ENCODE measurements at places on chromosomes 1 and 21. TPM values are rescaled to one million over a fixed set of nuclear protein-coding genes. Genes with fewer than 3 reads are reported as not detected.

Gene FCRL6
- 2.4 TPM for total RNA-seq

Gene CASQ1
- total RNA-seq: 2.6 TPM

Gene AIM2
- total RNA-seq: 170 TPM

Gene IGSF3
- 47.7 TPM for total RNA-seq

Gene TRPM2
- 3.9 TPM for total RNA-seq

Gene ZMYND12
- total RNA-seq: 0.54 TPM

Gene LEFTY2
- total RNA-seq: not detected

- H3K36me3 ChIP-seq: no peaks in the 10 kb centered on the region
- DNase-seq: no peak
- no peaks in the 10 kb centered on the region for H3K4me1 ChIP-seq
- no peak overlapping the region for H3K27ac ChIP-seq
These were observed 201.1 kb upstream of the POGK start for GRCh38 chr1:166638137-166638536.

- no peaks in the 10 kb centered on the region for H3K27me3 ChIP-seq
- DNase-seq: no peak
- H3K36me3 ChIP-seq: no peaks in the 10 kb centered on the region
- no peak within 1 kb of the TSS for H3K4me3 ChIP-seq
- no peak within 1 kb of the TSS for H3K27ac ChIP-seq
These were observed at the start of gene GPR37L1 for GRCh38 chr1:202122639-202123335. TSS of gene GPR37L1 (plus strand) at chr1:202122917. CDS start at chr1:202122964, 47 bp downstream.

- DNase-seq: no peak
- no peaks in the 10 kb centered on the region for H3K36me3 ChIP-seq
- H3K4me3 ChIP-seq: no peak overlapping the region
- H3K27ac ChIP-seq: peak overlapping the region; percentile 25
- peaks cover 23% of the 10 kb centered on the region for H3K4me1 ChIP-seq
These were observed 3.7 kb downstream of the RORC start for GRCh38 chr1:151827853-151828252.

DNA sequence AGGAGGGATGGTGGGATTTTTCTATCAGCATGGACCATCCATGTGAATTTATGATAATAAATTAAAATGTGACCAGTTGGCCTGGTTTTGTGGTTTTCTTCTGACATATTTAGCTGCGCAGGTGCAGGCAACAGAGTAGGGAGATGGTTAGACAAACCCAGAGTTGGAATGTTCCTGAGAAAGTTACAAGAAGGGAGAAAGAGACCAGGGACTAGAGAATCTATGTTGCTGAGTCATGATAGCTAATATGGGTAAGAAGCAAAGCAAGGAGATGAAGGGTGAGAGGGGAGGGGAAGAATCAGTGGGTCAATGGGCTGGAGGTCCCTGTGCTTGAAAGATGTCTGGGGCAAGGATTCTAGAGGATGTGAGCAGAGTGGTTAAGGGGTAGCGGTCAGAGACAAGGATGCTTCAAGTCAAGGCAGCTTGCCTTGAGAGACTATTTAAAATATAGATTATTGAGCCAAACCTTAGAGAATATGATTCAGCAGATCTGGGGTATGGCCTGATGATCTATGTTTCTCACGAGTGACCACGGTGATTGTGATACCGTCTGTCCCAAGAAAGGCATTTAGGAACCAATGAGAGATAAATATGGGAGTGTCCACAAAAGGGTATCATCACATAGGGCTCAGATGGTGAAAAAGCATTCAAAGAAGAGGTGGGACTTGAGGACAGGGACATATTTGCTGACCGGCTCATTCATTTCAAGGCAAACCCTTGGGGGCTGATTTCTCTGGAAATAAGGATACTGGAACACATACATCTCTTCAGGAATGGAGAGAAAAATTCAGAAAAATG lies 219.7 kb upstream of the PLD5 start:
- H3K36me3 ChIP-seq: no peaks in the 10 kb centered on the region
- no peak for DNase-seq
- H3K27me3 ChIP-seq: no peaks in the 10 kb centered on the region
- no peaks in the 10 kb centered on the region for H3K4me1 ChIP-seq
- no peak overlapping the region for H3K27ac ChIP-seq
- no peak overlapping the region for H3K4me3 ChIP-seq

- no peak overlapping the region for H3K4me3 ChIP-seq
- no peaks in the 10 kb centered on the region for H3K36me3 ChIP-seq
- H3K27ac ChIP-seq: no peak overlapping the region
- H3K27me3 ChIP-seq: no peaks in the 10 kb centered on the region
- DNase-seq: no peak
- no peaks in the 10 kb centered on the region for H3K4me1 ChIP-seq
These were observed 449.1 kb upstream of the KAZN start for GRCh38 chr1:14149431-14149830.

GRCh38 chr1:221715321-221716169 lies 26.3 kb downstream of the DUSP10 start:
- no peaks in the 10 kb centered on the region for H3K36me3 ChIP-seq
- H3K27ac ChIP-seq: peak overlapping the region; percentile 21
- no peak for DNase-seq
- no peak overlapping the region for H3K4me3 ChIP-seq

DNA sequence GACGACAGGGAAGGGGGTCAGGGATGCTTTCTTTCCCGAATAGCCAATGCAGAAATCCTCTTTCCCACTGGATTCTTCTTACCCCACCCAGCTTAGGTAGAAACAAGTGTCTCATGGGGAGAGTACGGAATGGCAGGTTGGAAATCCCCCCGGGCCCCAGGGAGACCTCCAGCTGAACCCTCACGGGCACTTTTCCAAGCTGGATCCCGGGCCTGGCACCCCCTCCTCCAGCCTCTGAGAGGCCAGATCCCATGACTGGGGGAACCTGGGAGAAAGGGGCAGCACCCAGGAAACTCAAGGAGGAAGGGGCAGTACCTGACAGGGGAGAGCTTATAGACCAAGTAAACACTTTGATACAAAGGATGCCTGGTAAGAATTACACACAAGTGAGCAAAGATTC lies 1.3 kb downstream of the PKP1 start:
- no peak overlapping the region for H3K27ac ChIP-seq
- H3K36me3 ChIP-seq: no peaks in the 10 kb centered on the region
- no peak overlapping the region for H3K4me3 ChIP-seq
- no peaks in the 10 kb centered on the region for H3K27me3 ChIP-seq

GRCh38 chr1:185674201-185674600 lies 60.0 kb upstream of the HMCN1 start:
- H3K4me3 ChIP-seq: no peak overlapping the region
- no peaks in the 10 kb centered on the region for H3K36me3 ChIP-seq
- H3K27ac ChIP-seq: no peak overlapping the region
- H3K4me1 ChIP-seq: no peaks in the 10 kb centered on the region
- DNase-seq: no peak

DNA sequence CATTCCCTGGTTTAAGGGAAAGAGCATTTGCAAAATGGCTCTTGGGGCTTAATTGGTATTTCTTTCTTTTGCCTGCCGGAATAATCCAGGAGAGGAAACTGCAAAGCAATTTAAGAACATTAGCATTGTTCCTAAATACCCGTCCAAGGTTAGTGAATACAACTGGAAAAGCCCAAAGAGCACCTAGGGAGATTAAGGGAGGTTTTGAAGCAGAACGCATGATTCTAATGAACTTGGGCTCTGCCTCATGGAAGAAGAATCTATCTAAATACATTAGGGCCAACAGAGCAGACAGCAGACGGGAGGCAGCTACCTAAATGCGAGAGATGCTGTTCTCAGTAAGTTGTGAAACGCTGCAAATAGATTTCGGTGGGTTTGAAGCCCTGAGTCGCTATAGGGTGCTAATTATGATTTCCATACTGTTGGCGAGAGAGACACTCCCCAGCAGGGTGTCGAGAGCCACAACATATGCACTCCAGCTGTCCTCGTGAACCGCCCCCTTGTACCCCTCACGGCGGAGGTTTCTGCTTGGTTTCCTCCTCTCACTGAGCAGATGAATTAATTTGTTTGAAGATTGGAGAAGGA lies 326.7 kb upstream of the CAMK1G start:
- H3K4me3 ChIP-seq: no peak overlapping the region
- H3K36me3 ChIP-seq: no peaks in the 10 kb centered on the region
- H3K4me1 ChIP-seq: no peaks in the 10 kb centered on the region
- DNase-seq: no peak
- no peak overlapping the region for H3K27ac ChIP-seq

- no peak overlapping the region for H3K27ac ChIP-seq
- no peaks in the 10 kb centered on the region for H3K27me3 ChIP-seq
- no peaks in the 10 kb centered on the region for H3K36me3 ChIP-seq
- no peak overlapping the region for H3K4me3 ChIP-seq
- no peak for DNase-seq
These were observed 17.4 kb upstream of the LCE3A start for GRCh38 chr1:152640351-152640750.

GRCh38 chr1:43994794-43995790 lies 3.7 kb downstream of the CCDC24 start:
- no peaks in the 10 kb centered on the region for H3K36me3 ChIP-seq
- no peaks in the 10 kb centered on the region for H3K27me3 ChIP-seq
- no peak overlapping the region for H3K27ac ChIP-seq
- H3K4me1 ChIP-seq: peaks cover 8% of the 10 kb centered on the region

- H3K4me1 ChIP-seq: no peaks in the 10 kb centered on the region
- H3K36me3 ChIP-seq: no peaks in the 10 kb centered on the region
- H3K4me3 ChIP-seq: no peak overlapping the region
- H3K27ac ChIP-seq: no peak overlapping the region
These were observed 376.3 kb downstream of the KCNH1 start for GRCh38 chr1:210757677-210758076.

DNA sequence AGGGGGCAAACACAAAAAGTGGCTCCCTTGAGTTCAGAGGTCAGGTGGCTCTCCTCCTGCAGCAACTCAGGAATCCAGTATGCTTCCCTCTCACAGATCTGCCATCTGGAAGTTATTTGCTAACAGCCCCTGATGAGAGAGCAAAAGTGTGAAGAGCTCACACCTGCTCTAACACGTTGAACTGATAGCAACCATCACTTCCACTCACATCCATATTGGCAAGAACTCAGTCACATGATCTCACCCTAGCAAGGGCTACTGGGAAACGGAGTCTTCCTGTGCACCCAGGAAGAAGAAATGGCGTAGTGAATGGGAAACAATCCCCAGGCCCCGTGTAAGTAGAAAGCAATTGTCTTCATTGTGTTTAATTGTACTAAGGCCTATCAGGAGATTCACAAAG lies 20.7 kb upstream of the SLC45A1 start:
- H3K27ac ChIP-seq: no peak overlapping the region
- H3K27me3 ChIP-seq: no peaks in the 10 kb centered on the region
- H3K36me3 ChIP-seq: no peaks in the 10 kb centered on the region
- no peak for DNase-seq
- peaks cover 13% of the 10 kb centered on the region for H3K4me1 ChIP-seq

- H3K27me3 ChIP-seq: no peaks in the 10 kb centered on the region
- H3K4me1 ChIP-seq: peaks cover 33% of the 10 kb centered on the region
- no peaks in the 10 kb centered on the region for H3K36me3 ChIP-seq
- H3K4me3 ChIP-seq: no peak overlapping the region
- DNase-seq: no peak
- H3K27ac ChIP-seq: no peak overlapping the region
These were observed 6.4 kb downstream of the JAK1 start for GRCh38 chr1:64959986-64960385.

DNA sequence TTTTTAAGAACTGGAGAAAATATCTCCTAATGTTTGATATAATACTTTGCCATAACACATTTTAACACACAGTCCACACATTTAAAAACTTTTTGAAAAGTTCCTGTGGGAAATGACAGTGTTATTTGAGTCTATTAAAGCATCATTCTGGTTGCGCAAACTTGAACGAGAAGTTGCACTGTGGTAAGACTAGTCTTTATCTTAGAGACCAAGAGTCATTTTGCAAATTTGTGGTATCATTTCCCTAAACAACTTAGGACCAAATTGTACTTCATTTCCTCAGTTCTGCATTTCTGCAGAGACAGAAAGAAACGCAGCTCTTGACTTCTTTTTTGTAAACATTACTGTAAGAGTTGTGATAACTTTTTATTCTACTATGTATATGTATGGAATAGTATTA lies at the start of gene RGS18:
Gene RGS18 (plus strand): TSS at position 282 of the 400 bp plus-strand sequence. CDS start 176 bp downstream, outside the sequence.
- H3K27ac ChIP-seq: no peak within 1 kb of the TSS
- H3K27me3 ChIP-seq: no peaks in the 10 kb centered on the region
- no peak within 1 kb of the TSS for H3K4me3 ChIP-seq
- H3K36me3 ChIP-seq: no peaks in the 10 kb centered on the region

DNA sequence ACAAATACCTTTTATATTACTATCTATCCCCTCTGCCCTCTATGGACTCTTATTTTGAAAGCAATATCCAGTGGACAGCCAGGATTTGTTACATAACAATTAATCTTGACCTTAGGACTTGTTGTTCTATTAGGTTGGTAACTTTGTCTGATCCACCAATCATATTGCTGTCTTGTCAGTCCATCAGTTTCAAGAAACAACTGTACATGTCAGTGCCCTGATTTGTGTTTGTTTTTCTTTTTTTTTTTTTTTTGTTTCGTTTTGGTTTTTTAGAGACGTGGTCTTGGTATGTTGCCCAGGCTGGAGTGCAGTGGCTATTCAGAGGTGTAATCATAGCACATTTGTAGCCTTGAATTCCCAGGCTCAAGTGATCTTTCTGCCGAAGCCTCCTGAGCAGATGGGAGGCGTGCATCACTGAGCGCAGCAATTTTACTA lies 1.5 kb upstream of the SCP2 start:
- no peaks in the 10 kb centered on the region for H3K36me3 ChIP-seq
- H3K4me3 ChIP-seq: no peak overlapping the region
- no peaks in the 10 kb centered on the region for H3K4me1 ChIP-seq
- no peak overlapping the region for H3K27ac ChIP-seq
- DNase-seq: no peak

DNA sequence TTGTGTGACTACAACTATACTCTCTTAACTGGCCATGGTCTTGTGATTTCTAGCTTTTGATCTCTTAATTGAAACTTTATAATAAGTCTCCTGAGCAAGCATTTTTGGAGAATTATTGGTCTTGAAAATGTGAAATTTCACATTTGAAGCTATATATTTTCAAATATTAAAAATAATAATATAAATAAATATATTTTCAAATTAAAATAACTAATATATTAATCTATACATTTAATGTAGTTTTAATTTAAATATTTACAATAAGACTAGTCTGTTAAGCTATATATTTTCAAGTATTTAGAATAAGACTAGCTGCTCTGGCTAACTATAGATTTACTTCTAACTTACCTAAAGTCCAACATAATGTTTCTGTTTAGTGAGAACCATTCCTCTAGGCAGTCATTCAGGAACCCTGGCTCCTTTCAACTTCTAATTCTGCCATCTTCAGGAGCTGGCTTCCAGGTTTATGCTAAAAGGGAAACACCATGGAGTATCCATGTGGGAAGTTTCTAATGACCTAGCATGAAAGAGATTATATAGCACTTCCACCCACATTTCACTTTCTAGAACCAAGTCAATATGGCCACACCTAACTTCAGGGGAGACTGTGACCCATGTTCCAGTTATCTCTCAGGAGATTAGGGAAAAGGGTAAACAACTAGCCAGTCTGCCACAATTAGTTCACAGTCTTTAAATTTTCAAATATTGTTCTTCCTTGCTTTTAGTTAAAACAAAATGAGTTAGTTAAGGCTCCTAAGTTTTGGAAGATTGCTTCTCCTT lies 31.9 kb upstream of the TSHB start:
- H3K27me3 ChIP-seq: no peaks in the 10 kb centered on the region
- no peaks in the 10 kb centered on the region for H3K36me3 ChIP-seq
- H3K27ac ChIP-seq: no peak overlapping the region
- DNase-seq: no peak
- H3K4me1 ChIP-seq: no peaks in the 10 kb centered on the region

DNA sequence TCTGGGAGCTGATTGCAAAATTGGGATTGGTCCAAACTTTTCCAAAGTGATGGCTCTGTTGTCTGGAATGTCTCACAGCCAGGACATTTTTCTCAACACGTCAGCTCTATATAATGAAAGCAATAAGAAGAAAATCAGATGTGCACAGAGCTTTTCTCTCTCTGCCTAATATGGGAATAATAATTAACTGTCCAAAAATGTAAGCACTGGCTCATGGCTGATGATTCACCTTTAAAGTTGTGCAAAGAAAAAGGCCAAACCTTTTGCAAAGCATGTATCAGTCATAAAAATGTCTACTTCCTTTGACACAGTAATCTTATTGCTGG lies 30.4 kb downstream of the ZNF281 start:
- DNase-seq: no peak
- no peak overlapping the region for H3K4me3 ChIP-seq
